ENCODE measurements at places on chromosomes 12 and 14. TPM values are rescaled to one million over a fixed set of nuclear protein-coding genes. Genes with fewer than 3 reads are reported as not detected.

Gene DTX1
- total RNA-seq = 2.4 TPM

- H3K36me3 ChIP-seq = no peaks in the 10 kb centered on the region
- H3K4me1 ChIP-seq = peaks cover 13% of the 10 kb centered on the region
- H3K27me3 ChIP-seq = peaks cover 25% of the 10 kb centered on the region
- H3K4me3 ChIP-seq = no peak overlapping the region
Observed at GRCh38 chr12:49283541-49284429, 11.2 kb upstream of the PRPH start.

- H3K36me3 ChIP-seq = no peaks in the 10 kb centered on the region
- no peaks in the 10 kb centered on the region for H3K4me1 ChIP-seq
- H3K27me3 ChIP-seq = no peaks in the 10 kb centered on the region
Observed at GRCh38 chr12:75738486-75738885, 227.1 kb upstream of the KRR1 start.

- peaks cover 25% of the 10 kb centered on the region for H3K4me1 ChIP-seq
- H3K4me3 ChIP-seq = no peak overlapping the region
- peaks cover 4% of the 10 kb centered on the region for H3K27me3 ChIP-seq
- no peaks in the 10 kb centered on the region for H3K36me3 ChIP-seq
- no peak overlapping the region for H3K27ac ChIP-seq
Observed at GRCh38 chr14:36785511-36785910, 123.9 kb downstream of the PAX9 start.

Gene CLMN
- 23.0 TPM for total RNA-seq

DNA sequence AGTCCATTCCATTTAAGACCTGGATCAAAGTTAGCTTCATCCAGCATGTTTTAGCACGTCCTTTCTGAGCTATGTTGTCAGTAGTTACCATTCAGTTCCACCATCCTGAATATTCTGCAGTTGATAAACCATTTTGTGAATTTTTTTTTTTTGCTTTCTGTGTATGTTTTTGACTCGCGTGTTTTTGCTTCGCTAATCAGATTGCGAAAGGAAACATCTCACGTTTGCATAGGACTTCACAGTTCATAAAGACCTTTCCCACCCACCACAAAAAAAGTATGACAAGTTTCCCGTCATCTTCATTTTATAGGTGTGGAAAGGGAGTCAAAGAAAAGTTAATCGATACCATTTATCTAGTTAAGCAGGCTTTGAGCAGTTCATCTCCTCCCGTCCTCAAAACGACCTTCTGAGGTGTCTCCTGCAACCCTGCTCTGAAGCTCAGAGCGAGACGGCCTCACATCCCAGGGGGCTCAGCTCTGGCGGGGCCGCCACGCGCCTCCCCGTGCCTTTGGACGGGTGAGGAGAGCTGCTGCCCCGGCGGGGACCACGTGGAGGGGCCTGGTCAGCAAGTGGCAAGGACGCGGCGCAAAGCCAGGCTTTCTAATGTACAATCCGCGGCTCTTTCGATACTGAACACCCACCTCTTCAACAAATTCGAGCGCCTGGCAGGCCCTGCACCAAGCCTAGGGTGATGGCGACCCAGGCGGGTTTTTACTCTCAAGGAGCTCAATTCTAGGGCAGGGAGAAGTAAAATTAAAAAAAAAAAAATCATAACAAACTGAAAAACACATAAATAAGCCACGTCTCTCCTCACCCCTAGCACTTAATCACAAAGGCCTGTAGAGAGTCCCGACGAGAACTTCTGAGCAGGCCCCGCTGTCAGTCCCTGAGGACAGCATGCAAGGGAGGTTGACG lies 988 bp upstream of the TMEM263 start:
- peaks cover 24% of the 10 kb centered on the region for H3K27me3 ChIP-seq
- peak overlapping the region; percentile 93 for H3K4me3 ChIP-seq
- no peak for DNase-seq
- H3K36me3 ChIP-seq = peaks cover 7% of the 10 kb centered on the region
- peaks cover 14% of the 10 kb centered on the region for H3K4me1 ChIP-seq
- H3K27ac ChIP-seq = peak overlapping the region; percentile 92

DNA sequence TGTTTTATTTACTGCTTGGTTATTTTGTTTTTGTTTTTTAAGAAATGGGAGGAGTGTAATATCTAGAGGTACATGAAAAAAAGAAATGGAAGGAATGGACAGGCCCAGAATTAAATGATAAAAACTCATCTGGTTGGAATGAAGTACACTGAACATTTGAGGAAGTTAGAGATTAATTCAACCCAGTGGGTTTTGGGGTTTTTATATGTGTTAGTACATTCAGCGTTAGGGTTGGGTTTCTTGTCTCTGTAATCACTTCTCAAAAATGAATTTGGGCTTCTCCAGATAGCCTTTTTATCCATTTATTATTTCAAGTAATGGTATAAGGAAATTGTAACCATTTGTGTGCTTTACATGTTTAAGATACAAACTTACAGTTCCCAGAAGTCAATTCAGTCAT lies 19.5 kb upstream of the NUP107 start:
- no peaks in the 10 kb centered on the region for H3K27me3 ChIP-seq
- H3K27ac ChIP-seq = no peak overlapping the region
- H3K4me1 ChIP-seq = no peaks in the 10 kb centered on the region
- no peak overlapping the region for H3K4me3 ChIP-seq

GRCh38 chr14:54894995-54895394 lies 7.6 kb downstream of the GCH1 start:
- H3K36me3 ChIP-seq = no peaks in the 10 kb centered on the region
- no peak overlapping the region for H3K4me3 ChIP-seq
- no peaks in the 10 kb centered on the region for H3K27me3 ChIP-seq
- no peak for DNase-seq

DNA sequence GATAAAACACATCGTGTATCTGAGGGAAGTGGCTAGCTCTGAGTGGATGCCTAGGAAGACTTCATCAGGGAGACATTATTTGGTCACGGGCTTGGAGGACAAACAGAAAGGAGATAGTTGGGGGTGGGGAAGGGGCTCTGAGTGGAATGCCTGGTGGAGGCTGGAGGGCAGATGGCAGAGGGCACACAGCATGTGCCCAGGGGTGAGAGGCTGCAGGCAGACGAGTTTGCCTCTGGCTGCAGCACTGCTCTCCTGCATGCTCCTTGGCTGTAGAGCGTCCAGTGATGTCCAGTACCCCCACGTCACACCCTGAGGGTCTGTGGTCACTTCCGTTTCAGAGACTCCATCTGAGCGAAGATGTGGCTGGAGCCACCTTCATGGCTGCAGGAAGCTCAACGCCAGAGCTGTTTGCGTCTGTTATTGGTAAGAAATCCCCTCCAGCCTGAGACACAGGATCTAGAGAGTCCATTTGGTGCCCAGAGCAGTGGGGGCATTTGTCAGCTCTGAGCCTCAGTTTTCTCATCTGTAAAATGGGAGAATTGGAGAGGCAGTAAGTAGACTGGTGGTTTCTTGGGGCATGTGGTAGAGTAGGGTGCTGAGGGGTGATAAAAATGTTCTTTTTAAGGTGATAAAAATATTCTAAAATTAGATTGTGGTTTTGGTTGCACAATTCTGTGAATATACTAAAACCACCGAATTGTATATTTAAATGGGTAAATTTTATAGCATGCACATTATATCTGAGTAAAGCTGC lies 71.7 kb upstream of the RIN3 start:
- DNase-seq = no peak
- no peak overlapping the region for H3K27ac ChIP-seq
- no peaks in the 10 kb centered on the region for H3K36me3 ChIP-seq
- H3K4me1 ChIP-seq = peaks cover 4% of the 10 kb centered on the region
- peaks cover 3% of the 10 kb centered on the region for H3K27me3 ChIP-seq
- H3K4me3 ChIP-seq = no peak overlapping the region

DNA sequence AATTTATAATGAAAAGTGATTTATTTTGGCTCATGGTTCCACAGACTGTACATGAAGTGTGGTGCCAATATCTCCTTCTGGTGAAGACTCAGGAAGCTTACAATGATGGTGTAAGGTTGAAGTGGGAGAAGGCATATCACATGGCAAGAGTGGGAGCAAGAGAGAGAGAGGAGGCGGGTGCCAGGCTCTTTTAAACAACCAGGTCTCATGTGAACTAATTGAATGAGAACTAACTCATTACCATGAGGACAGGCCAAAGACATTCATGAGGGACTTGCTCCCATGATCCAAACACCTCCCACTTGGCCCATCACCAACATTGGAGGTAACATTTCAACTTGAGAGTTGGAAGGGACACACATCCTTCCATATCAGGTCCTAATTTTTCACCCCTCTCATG lies 155.2 kb downstream of the SLC38A4 start:
- no peak overlapping the region for H3K4me3 ChIP-seq
- no peak for DNase-seq
- H3K36me3 ChIP-seq = no peaks in the 10 kb centered on the region
- H3K27me3 ChIP-seq = no peaks in the 10 kb centered on the region

Gene VIPAS39
- total RNA-seq = 24.0 TPM

DNA sequence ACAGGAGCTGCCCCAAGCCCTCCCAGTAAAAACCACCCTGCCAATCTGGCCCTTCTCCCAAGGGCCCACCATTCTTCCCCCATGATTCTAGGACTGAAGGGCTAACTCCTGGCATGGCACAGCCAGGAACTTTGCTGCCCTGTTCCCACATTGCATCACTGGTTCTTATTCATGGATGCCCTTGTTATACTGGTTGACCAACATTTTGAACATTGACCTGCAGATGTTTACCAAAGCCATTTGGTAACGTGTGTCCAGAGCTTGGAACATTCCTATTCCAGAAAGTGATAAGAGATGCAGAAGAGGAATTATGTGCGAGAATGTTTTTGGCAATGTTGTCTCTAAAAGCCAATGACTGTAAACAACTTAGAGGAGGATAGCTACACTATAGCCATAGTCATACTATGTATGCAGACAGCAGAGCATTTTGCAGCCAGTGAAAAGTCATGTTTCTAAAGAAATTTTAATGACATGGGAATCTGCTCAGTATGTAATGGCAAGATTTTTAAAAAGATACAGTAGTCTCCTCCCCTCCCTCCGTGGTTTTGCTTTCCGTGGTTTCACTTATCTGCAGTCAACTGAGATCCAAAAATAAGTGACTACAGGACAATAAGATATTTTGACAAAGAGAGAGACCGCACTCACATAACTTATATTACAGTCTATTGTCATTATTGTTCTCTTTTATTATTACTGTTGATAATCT lies 108.8 kb downstream of the DAAM1 start:
- H3K4me1 ChIP-seq = peaks cover 42% of the 10 kb centered on the region
- no peak overlapping the region for H3K27ac ChIP-seq
- H3K4me3 ChIP-seq = no peak overlapping the region
- H3K36me3 ChIP-seq = peaks cover 24% of the 10 kb centered on the region

GRCh38 chr12:10169104-10169503 lies 2.8 kb downstream of the OLR1 start:
- no peaks in the 10 kb centered on the region for H3K36me3 ChIP-seq
- H3K4me1 ChIP-seq = no peaks in the 10 kb centered on the region
- no peak overlapping the region for H3K27ac ChIP-seq
- no peaks in the 10 kb centered on the region for H3K27me3 ChIP-seq
- no peak overlapping the region for H3K4me3 ChIP-seq

DNA sequence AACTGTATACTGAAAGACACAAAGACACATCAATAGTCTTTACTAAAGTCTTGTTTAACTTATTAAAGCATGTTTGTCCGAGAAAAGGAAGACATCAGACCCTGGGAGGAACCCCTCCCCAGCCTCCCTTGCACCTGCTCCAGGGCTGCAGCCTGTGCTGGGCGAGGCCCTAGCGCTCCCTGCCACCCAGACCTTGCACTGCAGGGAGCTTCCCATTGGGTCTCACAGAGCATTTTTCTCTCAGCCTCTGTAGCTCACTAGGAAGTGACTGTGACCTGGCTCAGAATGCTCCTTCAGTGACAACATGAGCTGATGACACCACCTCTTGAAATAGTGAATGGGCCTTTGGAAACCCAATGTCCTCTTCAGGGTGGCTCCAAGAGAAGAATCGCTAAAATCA lies 461.2 kb downstream of the TMEM121 start:
- no peaks in the 10 kb centered on the region for H3K27me3 ChIP-seq
- H3K4me1 ChIP-seq = no peaks in the 10 kb centered on the region
- H3K36me3 ChIP-seq = no peaks in the 10 kb centered on the region

DNA sequence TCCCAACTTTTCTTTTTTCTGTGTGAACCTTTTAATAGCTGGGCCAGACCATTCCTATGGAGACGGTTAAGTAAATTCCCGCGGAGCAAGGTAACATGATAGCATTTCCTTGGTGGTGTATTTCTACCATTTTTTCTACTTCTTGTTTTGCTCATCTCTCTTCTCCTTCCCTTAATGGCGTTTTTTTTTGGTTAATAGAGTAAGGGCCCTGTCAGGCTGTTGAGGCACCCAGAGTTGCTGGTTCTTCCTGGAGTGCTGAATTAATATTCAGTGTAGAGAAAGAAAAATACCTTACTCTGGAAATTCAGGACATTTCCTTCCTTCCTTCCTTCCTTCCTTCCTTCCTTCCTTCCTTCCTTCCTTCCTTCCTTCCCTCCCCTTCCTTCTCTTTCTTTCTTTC lies 137.6 kb downstream of the KTN1 start:
- no peaks in the 10 kb centered on the region for H3K27me3 ChIP-seq
- H3K36me3 ChIP-seq = peaks cover 4% of the 10 kb centered on the region
- peaks cover 9% of the 10 kb centered on the region for H3K4me1 ChIP-seq
- H3K27ac ChIP-seq = no peak overlapping the region
- no peak overlapping the region for H3K4me3 ChIP-seq

DNA sequence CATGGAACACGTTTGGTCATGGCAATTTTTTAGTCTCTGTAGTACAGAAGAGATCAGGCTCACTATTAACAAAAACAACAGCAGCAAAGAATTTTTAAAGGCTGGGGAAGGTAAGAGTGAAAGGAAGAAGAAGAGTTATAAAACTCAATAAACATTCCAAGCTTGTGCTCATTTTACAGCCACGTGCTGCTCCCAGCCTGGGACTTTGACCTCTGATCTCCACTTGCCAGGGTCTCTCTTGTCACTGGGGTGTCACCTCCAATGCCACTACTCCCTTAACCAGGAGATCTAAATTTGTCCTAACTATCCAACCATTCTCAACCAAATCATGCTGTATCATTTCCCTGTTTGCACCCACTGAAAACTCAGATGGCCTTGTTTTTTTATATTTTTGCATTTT lies 605.1 kb downstream of the VRK1 start:
- DNase-seq = no peak
- H3K27ac ChIP-seq = peak overlapping the region; percentile 52
- H3K27me3 ChIP-seq = peaks cover 8% of the 10 kb centered on the region
- H3K4me1 ChIP-seq = no peaks in the 10 kb centered on the region
- H3K4me3 ChIP-seq = no peak overlapping the region

Gene RASSF8
- total RNA-seq = 46.3 TPM

DNA sequence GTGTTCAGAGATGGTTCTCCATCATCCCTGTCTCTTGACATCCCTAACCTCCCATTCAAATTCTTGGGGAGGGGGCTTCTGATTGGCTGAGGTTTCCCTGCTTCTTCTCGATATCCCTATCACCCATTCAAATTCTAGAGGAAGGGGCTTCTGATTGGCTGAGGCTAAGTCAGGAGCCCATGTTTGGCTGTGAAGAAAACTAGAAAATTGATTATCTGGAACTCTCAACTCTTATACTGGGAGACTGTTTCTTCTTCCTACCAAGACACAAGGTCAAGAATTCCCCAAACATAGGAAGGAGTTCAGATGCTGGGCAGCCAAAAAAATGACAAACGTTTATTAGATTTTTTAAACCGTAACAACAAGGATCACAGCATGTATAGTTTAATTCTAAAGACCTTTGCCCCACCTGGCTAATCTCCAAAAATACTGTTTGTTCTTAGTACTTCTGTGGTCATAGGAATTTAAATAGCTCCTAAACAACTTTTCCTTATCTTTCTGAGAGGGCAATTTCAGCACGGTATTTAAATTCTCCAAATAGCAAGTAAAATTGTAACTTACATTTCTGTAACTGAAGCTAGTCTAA lies 26.4 kb downstream of the SPIC start:
- no peak for DNase-seq
- H3K27me3 ChIP-seq = peaks cover 5% of the 10 kb centered on the region
- H3K4me3 ChIP-seq = no peak overlapping the region
- no peak overlapping the region for H3K27ac ChIP-seq

GRCh38 chr12:107349008-107349747 lies 255.8 kb upstream of the CRY1 start:
- peaks cover 4% of the 10 kb centered on the region for H3K27me3 ChIP-seq
- no peak overlapping the region for H3K27ac ChIP-seq
- H3K4me1 ChIP-seq = peaks cover 22% of the 10 kb centered on the region
- peaks cover 7% of the 10 kb centered on the region for H3K36me3 ChIP-seq
- no peak for DNase-seq

Gene TSPAN9
- 31.7 TPM for total RNA-seq
